ENCODE measurements at places on chromosomes 7 and 10.

- no peak for DNase-seq
- no peak overlapping the region for H3K4me3 ChIP-seq
- H3K36me3 ChIP-seq, result no peaks in the 10 kb centered on the region
- peaks cover 4% of the 10 kb centered on the region for H3K4me1 ChIP-seq
- H3K27me3 ChIP-seq, result peaks cover 2% of the 10 kb centered on the region
- no peak overlapping the region for H3K27ac ChIP-seq
Observed at GRCh38 chr7:143487566-143487965, 9.9 kb downstream of the TAS2R41 start.

GRCh38 chr10:46525824-46526681 lies 30.4 kb downstream of the GPRIN2 start:
- no peak overlapping the region for H3K27ac ChIP-seq
- no peak for DNase-seq
- H3K4me1 ChIP-seq, result no peaks in the 10 kb centered on the region
- no peak overlapping the region for H3K4me3 ChIP-seq
- no peaks in the 10 kb centered on the region for H3K27me3 ChIP-seq

DNA sequence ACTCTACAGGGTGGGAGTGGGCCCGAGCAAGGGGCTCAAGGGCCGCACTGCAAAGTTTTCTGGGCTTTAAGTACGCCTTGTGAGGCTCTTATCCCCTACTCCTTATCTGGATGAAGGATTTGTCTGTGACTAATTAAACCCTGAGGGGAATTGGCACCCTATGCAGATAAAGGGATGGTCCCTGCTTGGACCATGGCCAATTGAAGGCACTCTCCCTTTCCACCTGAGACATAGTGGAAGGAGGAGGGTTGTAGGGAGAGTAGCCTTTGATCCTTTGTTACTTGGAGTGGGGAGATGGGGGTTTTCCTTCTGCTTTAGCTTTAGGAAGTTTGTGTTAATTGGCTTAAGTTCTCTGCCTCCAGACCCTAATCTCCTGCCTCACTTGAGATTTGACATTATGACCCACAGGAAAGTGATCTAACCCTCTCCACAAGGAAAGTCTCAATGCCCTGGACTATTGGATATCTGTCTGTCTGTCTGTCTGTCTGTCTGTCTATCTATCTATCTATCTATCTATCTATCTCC lies 1158.8 kb upstream of the SORCS1 start:
- H3K27ac ChIP-seq, result no peak overlapping the region
- H3K27me3 ChIP-seq, result peaks cover 1% of the 10 kb centered on the region
- no peaks in the 10 kb centered on the region for H3K36me3 ChIP-seq
- no peak for DNase-seq
- no peak overlapping the region for H3K4me3 ChIP-seq
- no peaks in the 10 kb centered on the region for H3K4me1 ChIP-seq

DNA sequence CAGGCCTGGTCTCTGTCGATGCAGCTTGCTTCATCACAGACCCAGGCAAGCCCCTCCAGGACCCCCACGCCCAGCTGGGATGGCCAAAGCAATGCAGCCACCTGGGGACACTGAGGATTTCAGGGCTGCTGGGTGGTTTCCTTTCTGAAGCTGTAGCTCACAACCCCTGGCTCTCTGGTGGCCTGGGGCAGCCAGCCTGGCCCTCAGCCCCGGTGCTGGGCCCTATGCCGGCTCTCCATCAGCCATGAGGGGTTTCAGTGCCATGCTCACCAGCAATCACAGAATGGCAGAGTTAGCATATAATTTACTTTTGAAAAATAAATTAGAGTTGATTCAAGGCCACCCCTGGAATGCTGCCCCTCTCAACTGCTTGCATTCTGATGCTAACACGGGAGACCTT lies 150.2 kb upstream of the UNC5B start:
- DNase-seq, result no peak
- no peak overlapping the region for H3K27ac ChIP-seq
- H3K4me1 ChIP-seq, result peaks cover 6% of the 10 kb centered on the region
- H3K27me3 ChIP-seq, result peaks cover 1% of the 10 kb centered on the region
- H3K36me3 ChIP-seq, result no peaks in the 10 kb centered on the region

DNA sequence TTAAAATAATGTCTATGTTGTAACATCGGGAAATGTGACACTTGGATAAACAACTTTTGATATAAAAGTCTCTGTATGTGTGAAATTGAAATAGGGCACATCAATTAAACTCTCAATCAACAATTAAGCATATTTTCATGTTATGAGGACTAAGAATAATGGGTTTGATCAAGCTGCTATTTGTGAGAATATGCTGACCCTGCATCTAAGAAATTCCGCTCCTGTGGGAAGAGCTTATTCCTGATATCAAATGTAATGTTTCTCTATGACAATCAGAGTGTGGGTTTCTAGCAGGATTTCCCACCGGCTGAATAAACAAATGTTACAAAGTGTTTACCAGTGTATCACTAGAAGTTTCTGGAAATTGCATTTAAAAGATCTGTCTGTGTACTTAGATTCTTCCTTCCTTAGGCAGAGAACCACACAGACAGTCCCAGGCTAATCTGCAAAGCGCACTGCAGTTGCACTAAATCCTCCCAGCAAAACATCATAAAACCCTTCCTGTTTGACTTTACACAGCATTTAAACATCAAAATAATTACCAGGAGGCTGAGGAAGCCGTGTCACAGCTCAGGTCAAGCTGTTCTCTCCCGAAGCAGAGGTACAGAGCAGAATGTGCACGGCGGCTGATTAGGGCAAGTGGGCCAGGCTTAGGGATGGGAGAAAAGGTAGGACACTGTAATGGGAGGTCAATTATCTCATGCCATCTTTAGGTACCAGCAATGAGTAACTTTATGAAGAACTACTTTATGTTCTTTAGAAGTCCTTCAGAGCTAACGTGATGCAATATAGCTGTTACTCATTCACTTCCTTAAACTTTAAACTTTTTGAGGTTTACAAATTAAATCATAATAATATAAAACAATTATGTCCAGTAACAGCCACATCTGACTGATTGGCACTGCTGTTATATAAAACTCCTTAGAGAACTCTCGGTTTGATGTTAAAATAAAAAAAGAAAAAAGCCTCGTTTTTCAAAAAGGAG lies 109.1 kb upstream of the CTTNBP2 start:
- H3K4me1 ChIP-seq, result peaks cover 13% of the 10 kb centered on the region
- no peak for DNase-seq
- no peak overlapping the region for H3K4me3 ChIP-seq
- H3K36me3 ChIP-seq, result no peaks in the 10 kb centered on the region

DNA sequence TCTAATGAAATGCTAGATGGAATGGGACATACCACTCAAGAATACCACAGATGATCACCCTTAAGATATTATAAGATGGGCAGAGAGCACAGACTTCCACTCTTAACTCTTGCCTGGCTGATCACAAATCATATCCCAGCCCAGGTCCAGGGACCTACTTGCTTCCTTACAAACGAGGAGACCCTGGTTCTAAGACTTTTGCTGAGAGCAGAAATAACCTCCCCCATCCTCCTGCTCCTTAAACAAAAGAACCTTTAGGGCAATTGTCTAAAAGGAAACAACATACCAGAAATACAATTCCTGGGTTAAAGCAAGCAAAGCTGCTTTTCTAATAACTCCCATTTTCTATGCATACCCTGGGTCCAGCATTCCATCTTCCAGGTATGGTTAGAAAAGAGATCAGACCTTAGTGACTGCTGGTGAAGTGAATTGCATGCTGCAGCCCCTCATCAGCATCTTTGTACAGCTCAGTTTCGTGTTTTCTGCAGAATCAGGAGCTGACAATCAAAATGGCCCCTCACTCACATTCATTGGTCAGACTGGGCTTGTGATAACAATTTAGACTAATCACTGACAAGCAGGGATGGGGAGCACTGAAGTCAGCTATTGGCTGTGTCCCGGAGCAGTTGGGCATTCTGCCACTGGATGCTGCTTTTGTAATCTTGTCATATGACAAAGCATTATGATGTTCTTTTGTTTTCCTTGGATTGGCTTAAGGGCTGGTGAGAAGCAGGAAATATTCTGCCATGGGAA lies 14.6 kb downstream of the IFIT3 start:
- no peak overlapping the region for H3K4me3 ChIP-seq
- peaks cover 26% of the 10 kb centered on the region for H3K36me3 ChIP-seq
- no peak for DNase-seq
